Amniotic stem cell (primary cell): ENCODE measurements at places on chromosomes 2 and 18.

- DNase-seq, result peak; percentile 60
Measured at GRCh38 chr18:80196528-80197320, 50.6 kb downstream of the PARD6G start.

- no peak for DNase-seq
Measured at GRCh38 chr18:46397174-46397573, 259.8 kb downstream of the LOXHD1 start.

GRCh38 chr18:31760695-31761094, at the start of gene SLC25A52:
Gene SLC25A52 (minus strand): TSS chr18:31760880. CDS start chr18:31760661, 219 bp downstream.
- DNase-seq, result no peak

GRCh38 chr2:102357937-102358336, 2.3 kb downstream of the IL18R1 start:
- no peak for DNase-seq

GRCh38 chr18:12287684-12288402, 20.2 kb upstream of the TUBB6 start:
- peak; percentile 83 for DNase-seq

DNA sequence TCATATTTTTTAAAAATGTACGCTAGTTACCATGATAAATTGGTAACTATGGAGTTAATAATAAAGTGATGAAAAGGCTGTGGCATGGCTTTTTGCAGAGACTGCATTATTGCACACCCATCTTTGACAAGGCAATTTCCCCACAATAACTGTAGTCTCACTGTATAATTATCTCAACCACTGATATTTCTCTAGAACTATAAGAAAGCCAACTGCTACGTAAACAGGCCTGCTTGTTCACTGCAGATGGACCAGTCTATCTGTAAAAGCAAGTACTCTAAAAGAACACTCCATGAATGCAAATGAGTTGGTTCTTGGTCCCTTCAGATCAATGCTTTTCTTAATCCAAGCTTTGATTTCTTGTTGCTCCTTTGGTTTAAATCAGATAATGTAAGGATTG, 218.7 kb downstream of the RBM43 start:
- no peak for DNase-seq

DNA sequence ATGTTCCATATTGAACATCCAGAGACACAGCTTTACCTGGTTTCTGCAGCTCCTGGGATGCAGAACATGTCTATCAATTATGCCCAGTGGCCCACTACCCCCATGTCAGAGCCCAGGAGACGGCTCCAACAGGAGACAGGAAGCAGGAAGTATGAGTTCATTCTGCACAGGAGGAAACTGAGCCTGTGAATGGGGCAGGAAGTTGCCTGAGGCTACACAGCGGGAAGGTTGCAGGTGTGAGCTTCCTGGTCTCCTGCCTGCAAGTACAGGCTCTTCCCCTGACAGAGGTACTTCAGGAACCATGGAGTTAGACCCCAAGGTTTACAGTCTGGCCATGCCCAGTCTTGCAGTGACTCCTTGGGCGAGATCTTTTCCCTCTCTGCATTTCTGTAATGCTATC, 2.8 kb upstream of the BOK start:
- no peak for DNase-seq

DNA sequence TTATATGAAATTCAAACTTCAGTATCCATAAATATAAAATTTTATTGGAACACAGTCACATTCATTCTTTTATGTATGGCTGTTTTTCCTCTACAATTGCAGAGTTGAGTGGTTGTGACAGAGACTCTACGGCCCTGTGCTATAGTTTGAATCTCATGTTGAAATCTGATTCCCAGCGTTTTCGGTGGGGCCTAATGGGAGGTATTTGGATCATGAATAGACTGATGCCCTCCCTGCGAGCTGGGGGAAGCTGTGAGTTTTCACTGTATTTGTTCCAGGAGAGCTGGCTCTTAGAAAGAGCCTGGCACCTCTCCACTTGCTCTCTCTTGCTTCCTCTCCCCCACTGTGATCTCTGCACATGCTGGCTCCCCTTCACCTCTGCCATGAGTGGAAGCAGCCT, 1.7 kb downstream of the PFN4 start:
- DNase-seq, result no peak
